ENCODE measurements at places on chromosomes 1 and 21.

- no peak for DNase-seq
Measured at GRCh38 chr1:116496380-116496779, 74.4 kb downstream of the CD58 start.

DNA sequence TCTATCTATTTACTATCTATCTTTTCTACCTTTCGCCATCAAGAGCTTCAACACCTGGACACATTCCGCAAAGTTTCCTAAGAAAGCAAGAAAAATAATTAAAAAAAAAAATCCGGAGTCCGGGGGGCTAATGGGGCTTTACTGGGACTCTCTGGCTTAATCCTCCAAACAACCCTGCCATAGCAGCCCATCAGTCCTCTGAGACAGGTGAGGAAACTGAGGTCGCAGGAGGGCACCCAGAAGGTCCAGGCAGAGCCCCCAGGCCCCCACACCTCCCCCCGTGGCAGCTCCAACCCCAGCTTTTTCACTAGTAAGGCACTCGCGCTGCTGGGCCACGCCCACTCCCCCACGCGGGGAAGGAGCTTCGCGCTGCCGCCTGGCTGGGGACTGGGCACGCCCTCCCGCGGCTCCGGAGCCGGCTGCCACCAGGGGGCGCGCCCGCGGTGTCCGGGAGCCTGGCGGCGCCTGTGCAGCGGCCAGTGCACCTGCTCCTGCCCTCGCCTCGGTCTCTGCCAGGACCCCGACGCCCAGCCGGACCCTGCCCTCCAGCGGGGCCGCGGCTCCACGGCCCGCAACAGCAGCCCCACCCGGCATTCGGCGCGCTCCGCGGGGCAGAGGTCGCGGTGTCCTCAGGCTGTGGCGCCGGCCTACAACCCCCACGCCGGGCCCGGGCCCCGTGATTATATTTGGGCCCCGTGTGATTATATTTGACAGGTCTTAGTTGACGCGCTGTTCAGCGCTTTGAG is 54.1 kb upstream of the SAMD11 start:
- DNase-seq, result peak; percentile 62

GRCh38 chr1:117284399-117285215 is 73.9 kb upstream of the VTCN1 start:
- DNase-seq, result peak; percentile 61

GRCh38 chr21:44011123-44011522 is 986 bp upstream of the TRAPPC10 start:
- DNase-seq, result no peak

- no peak for DNase-seq
Measured at GRCh38 chr1:33288976-33289857, 31.7 kb downstream of the A3GALT2 start.

DNA sequence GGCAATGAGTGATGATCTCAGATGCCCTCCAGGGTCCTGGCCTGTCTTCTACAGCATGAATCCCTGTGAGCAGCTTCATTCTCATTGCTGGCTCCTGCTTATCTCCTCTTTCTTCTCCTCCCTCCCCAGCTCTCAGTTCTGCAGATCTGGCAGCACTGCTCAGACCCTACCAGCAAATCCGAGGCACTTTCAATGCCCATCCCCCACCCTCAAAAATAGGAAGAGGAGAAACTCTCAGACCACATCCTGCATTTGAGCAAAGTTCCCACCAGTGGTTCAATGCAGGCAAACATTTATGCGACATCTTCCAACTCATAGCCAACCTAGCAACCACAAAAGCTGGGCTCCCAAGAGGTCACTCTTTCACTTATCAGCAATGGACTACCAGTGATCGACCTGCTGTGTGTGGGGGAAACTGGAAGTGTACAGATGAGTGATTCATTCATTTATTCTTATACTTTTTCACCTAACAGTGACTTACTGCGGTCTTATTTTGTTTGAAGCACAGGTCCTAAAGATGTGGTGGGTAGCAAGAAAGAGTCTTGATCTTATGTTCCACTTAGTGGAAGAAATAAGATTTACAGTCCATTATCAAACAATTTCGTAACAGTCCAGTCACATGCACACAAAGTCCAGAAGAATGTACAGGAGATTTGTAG is 5.8 kb upstream of the CHI3L2 start:
- DNase-seq, result no peak

DNA sequence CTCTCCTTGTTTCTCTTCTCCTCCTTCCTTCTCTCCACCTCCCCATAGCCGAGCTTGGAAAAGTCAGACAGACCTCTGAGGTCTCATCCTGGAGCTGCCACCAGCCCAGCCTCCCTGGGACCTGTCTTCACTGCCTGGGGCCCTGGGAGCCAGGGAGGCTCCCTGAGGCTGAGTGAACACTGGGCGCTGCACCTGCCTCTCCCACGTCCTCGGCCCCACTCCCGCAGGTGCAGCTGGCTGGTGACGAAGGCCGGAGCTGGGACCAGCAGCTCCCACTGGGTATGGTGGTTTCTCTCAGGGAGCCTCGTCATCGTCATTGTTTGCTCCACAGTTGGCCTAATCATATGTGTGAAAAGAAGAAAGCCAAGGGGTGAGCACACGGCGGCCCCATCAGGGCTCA is 5.3 kb downstream of the TNFRSF14 start:
- no peak for DNase-seq

GRCh38 chr1:153538315-153538821 is 2.4 kb downstream of the S100A5 start:
- DNase-seq, result no peak

DNA sequence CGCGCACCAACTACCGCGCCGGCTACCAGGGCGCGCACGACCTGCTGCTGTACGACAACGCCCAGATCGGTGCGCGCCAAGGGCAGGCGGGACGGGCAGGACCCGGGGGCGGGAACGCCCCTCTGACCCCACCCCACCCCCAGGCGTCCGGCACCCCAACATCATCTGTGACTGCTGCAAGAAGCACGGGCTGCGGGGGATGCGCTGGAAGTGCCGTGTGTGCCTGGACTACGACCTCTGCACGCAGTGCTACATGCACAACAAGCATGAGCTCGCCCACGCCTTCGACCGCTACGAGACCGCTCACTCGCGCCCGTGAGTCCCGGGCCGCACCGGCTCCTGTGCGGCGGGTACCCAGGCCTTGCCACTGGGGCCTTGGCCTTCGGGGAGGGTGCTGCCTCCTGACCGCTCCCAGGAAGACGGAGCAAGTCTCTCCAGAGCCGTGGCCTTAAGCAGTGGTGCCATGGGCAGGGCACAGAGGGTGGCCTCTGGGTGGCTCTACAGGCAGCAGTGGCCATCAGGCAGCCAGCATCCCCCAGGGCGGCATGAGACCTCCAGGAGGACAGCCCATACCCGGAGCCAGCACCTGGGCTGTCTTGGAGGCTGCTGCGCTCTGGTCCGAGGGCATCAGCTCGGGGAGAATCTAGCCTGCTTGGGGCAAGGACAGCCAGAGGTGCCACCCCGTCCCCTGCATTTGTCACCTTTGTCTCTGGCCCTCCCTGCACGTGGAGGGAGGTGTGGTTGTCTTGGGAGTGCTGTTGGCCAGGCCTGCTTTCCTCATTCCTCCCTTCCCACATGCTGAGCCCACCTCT is 8.1 kb upstream of the MMP23B start:
- DNase-seq, result no peak

GRCh38 chr1:23984417-23985186 is 4.5 kb upstream of the SRSF10 start:
- DNase-seq, result peak; percentile 42

- DNase-seq, result no peak
Measured at GRCh38 chr1:58850636-58851035, 66.8 kb upstream of the JUN start.

- DNase-seq, result no peak
Measured at GRCh38 chr1:6125366-6125765, 54.8 kb downstream of the CHD5 start.

GRCh38 chr1:151819976-151820623 is 11.5 kb downstream of the RORC start:
- no peak for DNase-seq

DNA sequence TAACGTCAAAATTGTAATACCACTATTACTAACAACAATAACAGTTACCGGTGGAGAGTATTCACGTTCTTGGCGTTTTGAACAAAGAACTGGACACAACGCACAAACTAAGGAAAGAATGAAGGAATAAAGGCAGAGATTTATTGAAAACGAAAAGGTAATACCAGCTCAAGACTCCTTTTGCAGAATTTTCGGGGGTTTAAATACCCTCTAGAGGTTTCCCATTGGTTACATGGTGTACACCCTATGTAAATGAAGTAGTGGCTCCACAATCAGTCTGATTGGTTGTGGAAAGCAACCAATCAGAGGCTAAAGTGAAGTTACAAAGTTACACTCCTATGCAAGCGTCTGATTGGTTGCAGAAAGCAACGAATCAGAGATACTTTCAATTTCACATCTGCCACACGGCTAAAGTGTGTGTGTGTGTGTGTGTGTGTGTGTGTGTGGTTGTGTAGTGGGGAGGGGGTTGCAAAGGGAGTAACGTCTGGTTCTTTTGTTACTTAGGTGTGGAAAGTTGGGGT is 1.1 kb upstream of the GTF2B start:
- DNase-seq, result peak; percentile 90

DNA sequence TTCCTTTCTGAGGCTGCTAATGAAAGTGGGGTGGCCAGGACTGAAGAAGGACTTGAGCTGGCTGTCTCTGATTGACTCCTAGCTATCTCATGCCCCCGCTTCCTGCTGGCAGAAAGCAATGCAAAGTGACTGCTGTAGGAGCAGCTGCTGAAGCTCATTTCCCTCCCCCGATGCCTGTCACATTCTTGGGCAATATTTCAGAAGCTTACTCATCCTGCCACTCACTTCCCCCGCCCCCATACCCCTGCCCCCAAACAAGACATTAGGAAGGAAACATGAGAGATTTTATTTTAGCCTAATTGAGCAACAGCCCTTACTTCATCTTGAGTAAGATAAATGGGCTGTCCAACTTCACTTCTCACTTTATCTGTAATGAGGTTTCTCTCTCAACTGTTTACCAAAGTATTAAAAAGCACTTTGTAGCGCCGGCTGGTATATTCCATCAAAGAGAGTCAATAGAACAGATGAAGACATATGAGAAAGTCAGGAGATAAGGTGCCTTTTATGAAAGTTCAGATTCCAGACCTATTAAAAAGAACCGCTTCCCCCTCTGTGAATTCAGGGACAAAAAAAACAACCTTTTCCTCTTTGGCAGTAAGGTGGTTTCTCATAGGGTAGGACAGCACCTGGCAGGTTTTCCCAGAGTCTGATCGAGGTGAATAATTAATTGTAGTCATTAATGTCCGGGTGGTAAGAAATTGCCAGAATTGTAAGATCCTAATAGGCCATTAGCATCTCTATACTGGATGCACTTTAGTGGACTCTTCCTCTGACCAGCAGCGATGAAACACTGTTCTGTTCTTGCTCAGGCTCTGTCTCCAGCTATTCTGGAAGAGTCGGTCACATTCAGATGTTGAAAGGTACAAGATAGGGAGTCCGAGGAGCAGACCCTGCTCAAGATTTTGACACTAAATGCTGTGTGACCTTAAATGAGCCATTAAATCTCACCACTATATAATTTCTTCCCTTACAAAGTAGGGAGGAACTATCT is 70.2 kb downstream of the SH3GLB1 start:
- peak; percentile 77 for DNase-seq

- DNase-seq, result peak; percentile 29
Measured at GRCh38 chr1:18373882-18374493, 106.7 kb upstream of the KLHDC7A start.
